ENCODE measurements at places on chromosomes 2 and 18.

GRCh38 chr18:9135912-9136314 is 668 bp upstream of the ANKRD12 start:
- DNase-seq: peak; percentile 47

GRCh38 chr2:151882786-151883445 is 54.7 kb upstream of the ARL5A start:
- DNase-seq: no peak

DNA sequence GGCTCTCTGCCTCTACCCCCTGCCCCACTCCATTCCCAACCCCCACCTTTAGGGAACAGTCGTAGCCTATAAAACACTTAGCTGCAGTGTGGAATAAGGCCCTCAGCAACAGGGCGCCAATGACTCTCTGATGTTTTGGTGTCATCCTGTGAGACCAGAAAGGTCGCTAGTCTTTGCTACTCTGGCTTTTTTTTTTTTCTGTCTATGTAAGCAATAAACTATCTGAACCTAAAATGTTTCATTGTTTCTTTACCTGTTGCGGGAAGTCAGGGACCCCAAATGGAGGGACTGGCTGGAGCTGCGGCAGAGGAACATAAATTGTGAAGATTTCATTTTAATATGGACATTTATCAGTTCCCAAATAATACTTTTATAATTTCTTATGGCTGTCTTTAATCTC is 154.6 kb downstream of the COPS8 start:
- no peak for DNase-seq

GRCh38 chr2:50448556-50448955 is 583.4 kb downstream of the NRXN1 start:
- no peak for DNase-seq

DNA sequence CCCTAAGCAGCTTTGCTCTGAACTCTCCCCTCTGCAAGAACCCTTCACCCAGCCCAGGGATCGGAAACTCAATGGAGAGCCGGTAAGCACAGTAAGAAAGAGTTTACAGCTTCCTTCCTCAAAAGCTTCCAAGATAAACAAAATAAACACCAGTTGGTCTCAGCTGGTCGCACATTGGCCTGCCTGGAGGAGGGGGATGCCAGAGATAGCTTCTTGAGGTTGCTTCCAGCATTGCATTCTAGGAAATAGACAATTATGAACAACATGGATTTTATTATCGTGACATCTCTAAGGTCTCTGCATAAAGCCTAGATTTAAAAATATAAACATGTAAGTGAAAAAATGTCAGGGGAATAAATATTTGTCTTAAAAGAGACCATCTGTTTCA is 141.5 kb upstream of the PKDCC start:
- DNase-seq: no peak

GRCh38 chr18:22377769-22378168 is 39.9 kb downstream of the CTAGE1 start:
- no peak for DNase-seq

- DNase-seq: no peak
Observed at GRCh38 chr2:219497495-219498279, 1.0 kb upstream of the GMPPA start.

- DNase-seq: no peak
Observed at GRCh38 chr18:25345081-25345866, 6.7 kb downstream of the ZNF521 start.

GRCh38 chr2:166665991-166666940 is 172.2 kb upstream of the SCN7A start:
- no peak for DNase-seq

- DNase-seq: no peak
Observed at GRCh38 chr2:8315531-8316165, 366.2 kb upstream of the ID2 start.

DNA sequence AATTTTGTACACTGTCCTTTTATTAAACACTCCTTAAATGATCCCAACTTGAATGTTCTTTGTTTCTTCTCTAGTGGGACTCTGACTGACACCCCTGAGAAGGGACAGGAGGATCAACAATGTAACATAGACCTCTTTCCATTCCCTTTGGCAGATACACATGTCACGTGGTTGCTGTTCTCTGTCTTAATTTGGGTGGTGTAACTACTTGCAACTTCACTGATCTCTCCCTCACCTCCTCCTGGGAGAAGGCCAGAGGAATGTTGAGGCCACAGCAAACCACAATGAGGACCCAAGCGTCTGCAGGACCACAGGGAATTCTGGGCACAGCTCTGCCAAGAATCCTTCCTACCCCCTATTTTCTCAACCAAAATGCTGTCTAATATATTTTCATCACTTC is 205.6 kb downstream of the RTP5 start:
- no peak for DNase-seq

- DNase-seq: no peak
Observed at GRCh38 chr2:144042751-144043150, 477.2 kb downstream of the ZEB2 start.

DNA sequence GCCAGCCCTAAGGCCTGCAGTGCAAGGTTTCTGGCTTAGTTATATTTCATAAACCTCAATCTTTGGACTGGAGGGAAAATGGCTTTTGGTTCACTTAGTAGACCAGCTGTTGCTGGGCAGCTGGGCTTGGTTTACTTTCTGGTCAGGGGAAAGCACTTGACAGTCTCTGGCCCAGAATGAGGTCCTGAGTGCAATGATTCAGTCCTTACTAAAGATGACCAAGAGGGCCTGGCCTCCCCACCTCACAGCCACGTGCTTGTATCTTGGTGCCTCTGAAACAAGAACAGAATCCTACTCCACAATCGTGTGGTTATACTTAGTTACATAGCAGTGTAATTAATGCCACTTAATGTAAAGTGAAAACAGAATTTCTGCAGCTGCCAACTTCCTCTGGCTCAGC is 325.5 kb upstream of the MEIS1 start:
- no peak for DNase-seq

GRCh38 chr2:58030771-58031170 is 15.8 kb upstream of the VRK2 start:
- DNase-seq: no peak

DNA sequence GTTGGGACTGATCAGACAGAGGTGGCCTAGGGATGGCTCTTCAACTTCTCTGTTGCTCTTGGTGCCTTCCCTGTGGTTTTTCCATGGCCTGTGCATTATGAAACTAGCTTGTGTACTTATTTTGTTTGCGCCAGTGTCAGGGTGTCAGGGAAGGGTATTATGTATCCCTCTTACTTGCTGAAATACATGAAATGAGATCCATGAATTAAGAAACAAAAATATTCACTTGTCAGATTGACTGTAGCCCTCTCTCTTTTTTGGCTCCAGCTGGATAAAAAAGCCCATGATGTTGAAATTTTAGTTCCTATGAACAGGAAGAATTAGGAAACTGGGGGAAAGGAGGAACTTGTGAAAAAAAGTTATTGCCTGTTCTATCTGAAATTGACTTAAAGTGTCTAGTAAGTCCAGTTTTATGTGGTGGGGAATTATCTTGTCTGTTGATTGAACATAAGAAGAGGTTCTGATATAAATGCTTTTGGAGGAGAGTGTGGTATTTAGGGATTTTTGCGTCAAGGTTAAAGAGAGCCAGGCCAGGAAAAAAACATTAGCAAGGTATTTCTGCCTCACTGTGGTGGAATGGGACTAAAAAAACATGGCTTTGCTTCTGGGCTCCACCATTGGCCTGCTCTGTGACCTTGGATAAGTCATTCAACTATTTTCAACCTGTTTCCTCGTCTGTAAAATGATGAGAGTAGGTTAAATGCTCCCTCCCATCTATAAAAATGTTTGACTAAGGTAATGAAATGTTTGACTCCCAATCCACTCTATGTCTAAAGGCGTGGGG is 12.0 kb downstream of the UGP2 start:
- no peak for DNase-seq

Data from activated CD4-positive, alpha-beta T cell treated with anti-CD3 and anti-CD28 coated beads for 4 hours (primary cell).